ENCODE measurements at places on chromosomes 12 and 14. TPM values are rescaled to one million over a fixed set of nuclear protein-coding genes. Genes with fewer than 3 reads are reported as not detected.

WIF1 gene
- total RNA-seq: not detected

CAND1 gene
- 139 TPM for total RNA-seq

HNF1A gene
- total RNA-seq: not detected

JPH4 gene
- total RNA-seq: not detected

ATF7IP gene
- total RNA-seq: 18.7 TPM

IFNG gene
- total RNA-seq: not detected

SLC38A4 gene
- under 0.01 TPM for total RNA-seq

TEX52 gene
- not detected for total RNA-seq

GPRC5A gene
- 15.1 TPM for total RNA-seq

KRT2 gene
- not detected for total RNA-seq

SLC16A7 gene
- 12.4 TPM for total RNA-seq
